ENCODE measurements at places on chromosomes 6 and 20. TPM values are rescaled to one million over a fixed set of nuclear protein-coding genes. Genes with fewer than 3 reads are reported as not detected.

Gene CCN2
- 916 TPM for total RNA-seq

Gene TAGAP
- 9.2 TPM for total RNA-seq

Gene MYLK2
- not detected for total RNA-seq

Gene GGT7
- 25.5 TPM for total RNA-seq

Gene AKAP7
- 1.3 TPM for total RNA-seq

Gene CLVS2
- total RNA-seq = not detected

Gene RRAGD
- 9.2 TPM for total RNA-seq

Gene NKX2-2
- total RNA-seq = not detected

Gene CDSN
- not detected for total RNA-seq

Gene C6orf141
- total RNA-seq = not detected

- peak; percentile 99 for DNase-seq
These were observed at the start of the genes GSS and MYH7B for GRCh38 chr20:34955231-34956040. GSS (minus strand) TSS chr20:34955806; CDS start chr20:34951852, 3,954 bp downstream. MYH7B (plus strand) TSS chr20:34955868; CDS start chr20:34978006, 22,138 bp downstream.

GRCh38 chr6:144922120-144922722 lies 637.1 kb downstream of the UTRN start:
- no peak for DNase-seq

GRCh38 chr20:35091816-35092523 lies 637 bp downstream of the TRPC4AP start:
- no peak for DNase-seq

GRCh38 chr6:29216528-29216927 lies 45.8 kb downstream of the OR2J2 start:
- no peak for DNase-seq

- DNase-seq = no peak
These were observed 97.0 kb upstream of the AGPAT4 start for GRCh38 chr6:161370880-161371279.

- DNase-seq = peak; percentile 60
These were observed 207.9 kb downstream of the ERMARD start for GRCh38 chr6:169959136-169960002.

- DNase-seq = no peak
These were observed 34.7 kb upstream of the ASCC3 start for GRCh38 chr6:100915876-100916275.

DNA sequence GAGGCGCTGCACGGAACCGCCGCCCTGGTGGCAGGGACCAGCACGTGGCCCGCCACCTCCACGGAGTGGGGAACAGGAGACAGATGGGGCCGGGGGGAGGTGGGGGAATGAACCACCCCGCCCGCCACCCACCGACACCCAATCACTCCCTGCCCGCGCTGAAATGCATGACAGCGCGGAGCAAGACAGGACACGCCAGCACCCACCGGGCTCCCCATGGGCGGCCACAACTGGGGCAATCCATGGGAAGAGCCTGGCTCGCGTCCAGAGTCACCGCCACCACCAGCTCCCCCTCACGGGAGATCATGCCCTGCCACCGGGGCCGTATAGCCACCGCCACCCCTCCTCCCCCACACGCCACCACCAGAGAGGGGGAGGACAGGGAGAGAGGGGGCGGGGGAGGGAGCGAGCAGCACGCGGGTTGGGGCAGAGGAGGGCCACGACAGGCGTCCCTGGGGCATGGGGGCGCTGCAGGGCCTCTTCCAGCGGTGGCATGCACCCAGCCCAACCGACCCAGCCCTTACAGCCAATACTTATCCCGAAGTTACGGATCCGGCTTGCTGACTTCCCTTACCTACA lies 744.3 kb upstream of the DEFB115 start:
- DNase-seq = no peak

- no peak for DNase-seq
These were observed 183.7 kb downstream of the MBOAT1 start for GRCh38 chr6:20028562-20028961.

GRCh38 chr6:165081944-165082532 lies 227.4 kb downstream of the C6orf118 start:
- DNase-seq = no peak

GRCh38 chr20:13868331-13868730 lies 83.5 kb downstream of the NDUFAF5 start:
- DNase-seq = peak; percentile 77

- no peak for DNase-seq
These were observed 66.9 kb downstream of the SYNJ2 start for GRCh38 chr6:158048589-158048988.

GRCh38 chr20:40781327-40782042 lies 92.4 kb upstream of the MAFB start:
- DNase-seq = no peak

DNA sequence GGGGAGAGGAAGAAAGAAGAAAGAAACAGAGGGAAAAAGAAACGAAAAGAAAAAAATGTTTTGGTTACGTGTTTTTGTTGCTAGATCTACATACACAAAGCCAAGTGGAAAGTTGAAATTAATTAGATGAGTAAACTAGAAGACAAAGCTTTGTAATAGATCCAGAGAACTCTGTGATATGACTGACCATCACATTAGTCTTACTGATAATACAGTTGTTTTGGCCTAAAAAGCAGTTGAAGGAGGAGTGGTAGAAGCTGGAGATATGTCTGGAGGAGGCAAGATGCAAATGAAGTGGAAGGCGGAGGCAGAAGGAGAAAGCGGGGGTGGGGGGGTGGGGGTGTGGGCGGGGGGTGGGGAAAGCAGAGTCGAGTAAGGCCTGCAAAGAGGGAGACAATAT lies 500.1 kb upstream of the ID4 start:
- no peak for DNase-seq

DNA sequence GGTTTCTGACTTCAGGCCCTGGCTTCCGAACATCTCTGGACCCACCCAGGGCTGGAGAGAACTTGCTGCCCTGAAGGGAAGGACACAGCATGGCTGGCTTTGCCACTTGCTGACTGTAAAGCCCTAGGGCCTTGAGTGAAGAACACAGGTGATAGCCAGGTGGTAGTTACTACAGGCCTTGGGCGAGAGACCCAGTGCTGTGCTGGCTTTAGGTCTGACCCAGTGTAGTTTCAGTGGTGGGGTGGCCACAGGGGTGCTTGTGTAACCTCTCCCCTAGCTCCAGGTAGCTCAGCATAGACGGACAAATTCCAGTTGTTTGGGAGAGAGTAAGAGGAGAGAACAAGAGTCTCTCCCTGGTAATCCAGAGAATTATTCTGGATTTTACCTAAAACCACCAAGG lies 27.1 kb downstream of the NCOA6 start:
- no peak for DNase-seq

GRCh38 chr20:40961686-40962640 lies 66.7 kb upstream of the TOP1 start:
- no peak for DNase-seq

DNA sequence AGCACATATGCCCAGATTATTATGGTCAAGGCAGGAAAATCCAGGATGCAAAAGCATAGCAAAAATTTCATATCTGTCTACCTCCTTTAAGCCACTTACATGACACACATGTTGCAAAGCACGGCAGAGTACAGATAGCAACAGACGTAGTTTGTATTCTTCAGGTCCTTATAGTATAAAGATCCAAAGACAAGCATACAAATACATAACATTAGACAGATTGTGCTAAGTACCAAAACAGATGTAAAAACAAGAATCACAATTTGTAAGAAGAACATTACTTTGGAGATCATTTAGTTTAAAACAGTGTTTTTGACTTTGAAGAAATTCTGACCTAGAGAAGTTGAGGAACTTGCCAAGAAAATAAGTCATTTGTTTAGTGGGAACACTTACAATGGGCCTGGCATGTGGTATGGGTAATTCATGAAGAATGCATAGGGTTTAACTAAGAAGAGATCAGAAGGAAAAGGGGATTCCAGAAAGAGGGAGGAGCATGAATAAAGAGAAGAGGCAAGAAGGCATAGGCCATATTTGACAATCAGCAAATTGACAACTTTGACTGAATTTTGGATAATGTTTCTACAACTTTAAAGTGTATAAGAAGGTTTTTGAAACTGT lies 30.6 kb upstream of the LMBRD1 start:
- no peak for DNase-seq

- no peak for DNase-seq
These were observed 6.9 kb upstream of the ZBTB12 start for GRCh38 chr6:31908791-31909190.

DNA sequence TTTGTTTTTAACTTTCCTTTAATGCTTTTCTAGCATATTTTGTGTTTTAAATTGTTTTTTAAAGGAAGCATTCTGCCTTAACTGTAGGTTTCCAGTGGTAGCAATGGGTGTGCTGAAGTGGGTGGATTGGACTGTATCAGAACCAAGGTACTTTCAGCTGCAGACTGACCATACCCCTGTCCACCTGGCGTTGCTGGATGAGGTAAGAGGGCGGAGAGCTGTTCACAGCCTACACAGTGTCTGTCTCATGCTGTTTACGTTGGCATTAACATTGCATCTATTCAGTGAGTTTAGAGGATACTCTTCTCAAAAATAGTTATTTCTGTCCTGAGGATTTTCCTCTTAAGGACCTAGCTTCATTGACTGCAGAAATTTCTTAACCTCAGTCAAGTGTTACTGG lies 11.9 kb downstream of the NELFCD start:
- no peak for DNase-seq

DNA sequence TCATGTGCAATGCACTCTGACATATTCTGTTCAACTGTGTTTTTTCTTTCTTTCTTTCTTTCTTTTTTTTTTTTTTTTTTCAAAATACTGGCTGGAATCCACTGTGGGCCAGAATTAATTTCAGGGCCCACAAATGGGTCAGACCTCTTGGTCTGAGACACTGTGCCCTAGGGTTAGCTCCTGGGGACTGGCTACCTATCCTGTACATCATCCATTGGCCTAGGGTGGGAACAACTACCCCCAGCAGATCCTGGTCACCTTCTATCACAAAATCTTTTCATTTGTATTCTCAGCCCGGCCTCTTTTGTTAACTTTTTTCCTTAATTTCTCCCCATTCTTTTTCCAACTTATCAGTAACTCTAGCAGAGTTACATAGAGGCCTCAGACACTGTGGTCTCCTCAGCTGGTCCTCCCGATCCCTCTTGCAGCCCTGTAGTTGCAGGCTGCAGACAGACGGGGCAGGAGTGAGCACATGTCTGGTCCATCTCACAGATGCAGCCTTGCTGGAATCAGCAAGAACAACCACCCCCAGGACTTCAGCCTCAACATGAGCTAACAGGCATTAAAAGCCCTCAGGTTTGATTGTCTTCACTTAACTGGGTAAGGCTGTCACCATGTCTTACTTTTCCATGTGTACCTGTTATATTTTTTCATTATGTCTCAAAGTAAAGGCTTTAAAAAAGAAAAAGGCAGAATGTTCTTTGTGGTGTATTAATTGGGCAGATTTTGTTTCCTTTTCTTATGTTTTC lies 41.3 kb downstream of the TXLNB start:
- no peak for DNase-seq

- DNase-seq = no peak
These were observed 6.4 kb upstream of the SLC12A5 start for GRCh38 chr20:46022411-46023147.

GRCh38 chr6:12311106-12311505 lies 20.9 kb downstream of the EDN1 start:
- no peak for DNase-seq

Data from ascending aorta (tissue), 2 donors.